ENCODE measurements at places on chromosomes 1 and 21.

DNA sequence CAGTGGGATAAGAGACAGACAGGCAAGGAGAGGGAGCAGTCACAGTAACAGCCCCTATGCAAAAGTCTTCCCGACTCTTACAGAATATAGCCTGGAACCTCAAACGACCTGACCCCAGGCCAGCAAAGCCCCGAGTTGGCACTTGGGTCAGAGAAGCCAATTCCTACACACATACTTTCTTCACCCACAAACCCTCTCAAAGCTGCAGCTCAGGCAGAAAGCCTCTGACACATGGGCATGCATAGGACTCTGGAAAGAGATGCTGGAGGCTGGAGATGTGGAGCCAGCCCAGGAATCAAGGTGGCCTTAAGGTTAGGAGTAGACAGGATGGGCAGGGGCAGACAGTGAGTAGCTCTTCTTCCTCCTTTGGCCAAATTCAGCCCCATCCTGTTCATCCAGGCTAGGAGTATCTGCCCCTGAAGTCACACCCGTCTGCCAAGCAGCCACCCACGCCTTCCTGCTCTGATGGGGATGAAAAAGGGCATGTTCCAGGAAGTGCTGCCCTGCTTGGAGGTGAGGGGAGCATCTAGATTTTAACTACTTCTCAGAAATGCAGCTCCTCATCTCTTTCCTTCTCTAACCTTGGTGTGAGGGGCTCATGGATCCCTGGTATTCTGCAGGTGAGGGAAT lies 7.8 kb downstream of the SLC41A1 start:
- no peak for DNase-seq

DNA sequence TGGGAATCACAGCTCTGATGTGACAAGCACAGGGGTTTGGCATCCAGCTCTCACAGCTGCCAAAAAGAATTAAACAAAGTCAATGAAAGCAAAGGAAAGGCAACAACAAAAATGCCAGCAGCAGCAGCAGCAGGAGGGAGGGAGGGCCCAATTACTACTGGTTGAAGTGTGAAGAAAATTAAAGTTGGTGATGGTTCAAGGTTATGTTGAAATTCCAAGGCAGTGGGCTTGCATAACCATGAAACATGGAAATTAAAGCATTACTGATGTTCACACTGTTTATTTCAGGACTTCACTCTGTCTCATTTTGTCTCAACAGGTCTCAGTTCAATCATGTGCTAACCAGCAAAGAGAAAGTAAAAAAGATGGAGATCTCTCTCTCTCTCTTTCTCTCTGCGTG lies 220.3 kb upstream of the LYPLAL1 start:
- DNase-seq, result no peak

GRCh38 chr1:111660204-111661150 lies 40.9 kb downstream of the RAP1A start:
- DNase-seq, result peak; percentile 33

- no peak for DNase-seq
Measured at GRCh38 chr1:24009406-24009805, 29.3 kb upstream of the SRSF10 start.

DNA sequence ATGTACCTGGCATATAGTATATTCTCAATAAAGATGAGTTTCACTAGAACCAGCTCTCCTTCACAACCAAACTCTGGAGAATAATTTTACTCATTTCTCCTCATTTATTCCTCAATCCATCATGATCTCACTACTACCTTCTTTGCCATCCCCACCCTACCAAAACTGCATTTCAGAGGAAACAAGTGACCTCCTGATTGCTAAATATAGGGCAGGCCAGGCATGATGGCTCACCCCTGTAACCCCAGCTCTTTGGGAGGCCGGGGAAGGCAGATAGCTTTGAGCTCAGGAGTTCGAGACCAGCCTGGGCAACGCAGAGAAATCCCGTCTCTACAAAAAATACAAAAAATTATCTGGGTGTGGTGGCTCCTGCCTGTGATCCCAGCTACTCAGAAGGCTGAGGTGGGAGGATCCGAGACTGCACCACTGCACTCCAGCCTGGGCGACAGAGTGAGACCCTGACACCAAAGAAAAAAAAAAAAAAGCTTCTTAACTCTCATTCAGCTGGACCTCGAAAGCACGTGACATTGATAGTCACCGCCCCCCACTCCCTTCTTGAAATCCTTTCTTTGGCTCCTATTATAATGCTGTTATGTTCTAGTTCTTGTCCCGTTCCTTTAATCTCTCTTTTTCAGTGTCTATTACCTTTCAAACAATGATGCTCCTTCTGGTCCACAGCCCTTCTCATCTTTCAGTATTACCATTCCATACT lies 2.1 kb downstream of the TESK2 start:
- DNase-seq, result no peak
